ENCODE measurements at places on chromosomes 1 and 21.

- DNase-seq: no peak
Measured at GRCh38 chr1:43952731-43953346, 6.1 kb downstream of the IPO13 start.

DNA sequence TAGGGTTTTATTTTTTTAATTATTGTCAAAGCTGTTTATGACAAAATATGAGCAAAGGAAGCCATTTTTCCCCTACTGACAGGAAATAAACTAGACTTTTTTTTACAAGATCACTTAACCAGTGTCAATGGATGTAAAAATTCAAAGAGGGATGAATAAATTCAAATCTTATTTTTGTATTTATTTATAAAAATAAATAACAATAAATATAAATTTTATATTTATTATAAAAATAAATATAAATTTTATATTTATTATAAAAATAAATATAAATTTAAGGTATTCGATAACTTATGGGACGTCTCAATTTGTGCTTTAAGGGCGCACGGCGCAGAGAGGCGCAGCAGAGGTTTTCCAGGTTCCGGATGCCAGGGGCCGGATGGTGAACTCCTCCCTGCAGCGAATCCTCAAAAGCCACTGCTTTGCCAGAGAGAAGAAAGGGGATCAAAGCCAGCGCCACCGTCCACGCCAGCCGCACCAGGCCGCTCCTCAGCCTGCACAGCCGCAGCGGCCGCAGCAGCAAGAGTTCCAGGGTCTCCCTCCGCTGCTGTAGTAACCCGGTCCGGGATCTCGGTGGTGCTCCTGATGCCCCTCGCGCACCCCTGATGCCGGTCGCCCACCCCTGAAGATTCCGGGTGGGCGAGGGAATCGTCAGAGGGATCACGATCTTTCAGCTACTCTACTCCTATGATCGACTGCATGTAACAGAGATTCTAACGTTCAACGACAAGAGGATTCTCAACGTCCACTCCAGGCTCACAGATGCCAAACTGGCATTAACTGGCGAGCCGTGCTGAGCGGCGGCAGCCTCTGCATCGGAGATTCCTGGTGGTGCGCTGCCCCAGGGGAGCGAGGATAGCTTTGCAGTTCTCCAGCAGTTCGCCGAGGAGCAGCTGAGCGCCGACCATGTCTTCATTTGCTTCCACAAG is 28.5 kb upstream of the RLF start:
- DNase-seq: no peak

GRCh38 chr1:243705585-243705984 is 144.5 kb downstream of the AKT3 start:
- no peak for DNase-seq

DNA sequence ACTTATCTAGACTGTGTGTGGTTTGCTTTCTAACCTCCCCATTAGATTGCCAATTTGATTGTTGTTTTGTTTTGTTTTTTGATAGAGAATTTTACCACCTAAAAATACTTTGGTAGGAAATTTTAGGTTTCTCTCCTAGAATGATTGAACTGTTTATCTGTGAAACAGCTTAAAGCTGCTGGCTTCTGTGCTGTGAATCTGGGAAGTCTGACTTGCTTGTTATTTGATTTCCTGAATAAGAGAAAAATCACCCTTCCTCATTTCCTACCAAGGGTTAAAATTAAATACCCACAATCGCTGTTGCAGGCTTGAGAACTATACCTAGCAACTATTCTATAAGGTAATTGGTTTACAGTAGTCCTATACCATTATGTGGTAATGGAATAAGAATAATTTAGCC is 198.9 kb upstream of the CACYBP start:
- DNase-seq: no peak

GRCh38 chr1:200530623-200531261 is 89.8 kb downstream of the KIF14 start:
- no peak for DNase-seq

DNA sequence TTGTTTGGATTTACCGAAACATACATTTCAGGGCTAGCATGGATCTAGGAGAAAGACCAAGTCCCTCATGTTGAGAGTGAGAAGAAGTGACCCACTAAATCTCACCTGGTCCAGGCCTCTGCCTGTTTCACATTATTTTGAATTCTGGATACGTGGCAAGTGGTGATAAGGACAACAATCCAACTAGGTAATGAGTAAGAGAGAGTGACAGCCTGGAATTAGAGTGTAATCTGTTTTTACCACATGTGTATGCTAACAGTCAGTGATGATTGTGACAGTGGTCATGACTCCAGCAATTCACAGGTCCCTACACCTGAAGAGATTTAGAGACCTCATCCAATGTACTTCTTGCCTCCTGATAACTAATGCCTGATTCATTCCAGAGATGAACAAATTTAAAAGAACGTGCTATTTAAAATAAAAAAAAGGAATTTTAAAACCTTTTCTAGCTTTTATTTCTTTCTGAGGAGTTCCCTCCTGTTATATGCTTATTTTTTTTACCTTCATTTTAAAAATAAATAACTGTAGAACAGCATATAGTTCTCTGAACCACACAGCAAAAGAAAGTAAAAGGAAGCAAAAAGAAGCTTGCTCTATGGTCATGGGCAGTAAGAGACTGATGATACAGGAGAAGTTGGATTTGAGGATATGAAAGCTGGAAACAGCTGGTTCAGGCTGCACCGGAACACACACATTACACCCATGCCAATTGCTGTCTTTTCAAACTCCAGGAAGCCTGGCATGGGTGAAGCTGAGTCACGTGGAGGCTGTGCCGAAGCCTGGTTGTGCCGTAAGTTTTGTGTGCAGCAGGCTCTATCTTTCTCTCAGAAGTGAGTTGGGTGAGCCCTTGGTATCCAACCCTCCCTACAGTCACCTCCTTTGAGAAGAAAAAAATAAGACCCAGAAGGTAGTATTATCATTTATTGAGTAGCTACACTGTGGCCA is 14.7 kb downstream of the C1orf116 start:
- DNase-seq: no peak

GRCh38 chr1:164719676-164720439 is 160.9 kb downstream of the PBX1 start:
- DNase-seq: no peak

- no peak for DNase-seq
Measured at GRCh38 chr1:121518726-121519041, 333.9 kb downstream of the SRGAP2C start.

- no peak for DNase-seq
Measured at GRCh38 chr21:27058673-27059605, 92.1 kb upstream of the ADAMTS5 start.

DNA sequence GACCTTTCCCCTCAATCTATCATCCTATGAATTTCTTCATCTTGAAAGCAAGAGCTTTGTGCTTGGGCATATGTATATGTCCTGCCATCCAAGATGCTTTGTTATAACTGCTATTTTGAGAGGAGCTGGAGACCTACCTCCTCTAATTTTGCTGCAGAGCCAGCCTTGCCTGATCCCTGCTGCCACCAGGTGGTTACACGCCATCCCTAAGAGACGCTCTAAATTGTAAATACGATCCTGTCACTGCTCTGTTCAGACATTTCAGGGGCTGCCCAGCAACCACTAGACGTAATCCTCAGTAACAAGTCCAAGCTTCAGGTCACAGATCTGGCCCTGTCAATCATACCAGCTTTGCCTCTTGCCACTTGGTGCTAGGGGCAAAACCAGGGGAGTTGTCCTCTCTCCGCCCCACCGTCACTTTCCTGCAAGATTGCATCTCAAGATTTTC is 32.9 kb downstream of the GPA33 start:
- no peak for DNase-seq

GRCh38 chr1:89698020-89698560 is 65.2 kb downstream of the LRRC8C start:
- no peak for DNase-seq

DNA sequence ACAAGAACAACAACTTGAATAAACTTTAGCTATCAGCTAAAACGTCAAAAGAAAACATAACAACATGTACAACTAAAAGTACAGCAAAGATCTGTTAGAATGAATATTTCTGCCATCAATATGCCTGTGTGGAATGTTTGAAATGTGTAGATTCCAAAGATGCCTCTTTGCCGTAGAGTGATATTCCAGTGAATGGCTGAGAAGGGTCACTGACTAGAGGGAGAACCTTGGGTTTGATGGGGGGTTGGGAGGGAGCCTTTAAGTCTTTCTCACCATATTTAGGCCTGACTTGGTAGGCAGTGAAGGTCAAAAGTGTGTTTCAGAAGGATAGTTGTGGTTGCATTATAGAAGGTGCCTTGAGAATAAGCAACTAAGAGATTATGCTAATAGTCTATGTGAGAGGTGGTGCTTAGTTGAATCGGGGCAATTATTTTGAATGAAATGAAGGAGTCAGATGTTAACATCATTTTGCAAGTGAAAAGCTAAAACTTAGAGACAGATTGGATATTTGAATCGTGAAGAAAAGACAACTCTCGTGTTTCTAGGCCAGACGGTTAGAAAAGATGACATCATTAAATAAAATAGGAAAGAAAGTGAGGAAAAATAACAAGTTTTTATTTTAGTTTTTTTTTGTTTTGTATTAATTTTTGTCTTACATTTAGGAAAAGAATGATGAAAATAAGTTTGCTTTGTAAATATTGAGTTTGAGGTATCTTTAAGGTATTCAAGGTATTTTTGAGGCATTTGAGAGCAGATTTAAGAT is 53.8 kb downstream of the PLA2G4A start:
- DNase-seq: no peak

DNA sequence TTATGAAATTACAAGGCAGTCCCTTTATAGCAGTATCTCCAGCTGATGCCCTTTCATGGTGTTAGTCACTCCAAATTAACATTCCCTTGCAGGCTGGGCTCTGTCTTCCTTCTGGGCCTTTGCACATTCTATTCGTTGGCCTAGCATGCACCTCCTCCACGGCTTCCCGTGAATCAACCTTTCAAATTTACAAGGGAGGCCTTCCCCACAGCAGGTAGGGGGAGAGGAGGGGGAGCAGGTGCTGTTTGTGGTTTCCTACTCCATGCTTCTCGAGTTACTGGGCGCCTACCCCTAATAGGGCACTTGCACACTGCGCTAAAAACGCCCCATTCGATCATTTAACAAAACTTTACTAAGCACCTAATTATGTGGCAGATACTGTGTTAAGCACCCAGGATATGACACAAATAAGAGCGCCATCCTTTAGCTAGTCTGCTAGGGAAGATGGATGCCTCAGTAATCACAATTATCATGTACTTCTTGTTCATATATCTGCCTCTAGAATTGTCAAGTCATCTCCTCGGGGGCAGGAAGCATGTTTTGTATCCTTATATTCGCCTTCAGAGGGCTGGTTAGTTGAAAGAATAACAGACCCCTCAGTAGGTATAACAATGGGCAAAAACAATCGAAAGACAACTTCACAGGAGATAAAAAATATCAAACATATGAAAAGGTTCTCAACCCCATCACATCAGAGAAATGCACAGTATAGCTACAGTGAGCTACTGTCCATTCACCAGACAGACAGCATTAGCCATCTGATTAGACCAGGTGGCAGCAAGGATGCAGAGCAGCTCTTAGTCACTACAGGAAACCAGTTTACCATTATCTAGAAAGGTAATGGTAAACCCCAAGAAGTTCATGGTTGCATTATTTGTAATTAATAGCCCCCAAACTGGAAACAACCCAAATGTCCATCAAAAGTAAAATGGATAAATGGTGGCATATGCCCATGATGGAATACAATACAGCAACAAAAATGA is 1.7 kb upstream of the ADAR start:
- no peak for DNase-seq

- no peak for DNase-seq
Measured at GRCh38 chr1:2835650-2836159, 34.2 kb upstream of the TTC34 start.

- DNase-seq: peak; percentile 49
Measured at GRCh38 chr1:6108937-6109614, 63.4 kb downstream of the KCNAB2 start.

DNA sequence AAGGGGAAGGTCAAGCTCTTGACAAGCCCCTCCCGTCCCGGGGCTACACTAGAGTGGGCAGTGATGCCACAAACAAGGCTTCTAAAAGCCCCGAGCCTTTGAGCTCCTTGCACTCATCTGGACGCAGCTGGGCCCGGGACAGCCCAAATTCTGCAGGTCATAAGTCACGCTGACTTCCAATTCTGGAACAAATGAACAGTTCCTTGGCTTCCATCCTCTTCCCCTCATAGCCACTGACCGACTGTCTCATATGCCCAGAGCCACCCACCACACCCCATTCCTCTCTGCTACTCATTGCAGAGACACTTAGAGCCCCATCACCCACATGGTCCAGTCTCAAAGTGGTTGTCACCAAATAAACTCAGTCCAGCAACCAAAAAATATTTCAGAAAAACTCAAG is 32.8 kb upstream of the PRELP start:
- peak; percentile 46 for DNase-seq

GRCh38 chr1:25062621-25063255 is 132.7 kb upstream of the RUNX3 start:
- no peak for DNase-seq

DNA sequence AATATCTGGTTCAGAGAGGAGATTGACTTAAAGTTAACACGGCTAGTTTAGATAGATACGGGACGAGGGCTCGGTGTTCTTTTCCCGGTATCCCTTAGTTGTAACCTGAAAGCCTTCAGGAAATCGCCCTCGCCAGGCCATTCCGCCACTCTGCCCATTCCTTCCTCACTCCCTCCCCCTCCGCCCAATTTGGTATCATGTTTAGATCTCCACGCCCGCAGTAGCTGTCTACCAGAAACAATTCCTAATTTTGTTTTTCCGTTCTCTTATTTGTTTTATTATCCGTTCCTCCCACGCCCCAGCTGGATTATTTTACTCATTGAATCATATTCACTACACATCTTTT is 685 bp upstream of the VAMP4 start:
- DNase-seq: no peak

- DNase-seq: no peak
Measured at GRCh38 chr1:246705368-246705767, 18.8 kb upstream of the SCCPDH start.

DNA sequence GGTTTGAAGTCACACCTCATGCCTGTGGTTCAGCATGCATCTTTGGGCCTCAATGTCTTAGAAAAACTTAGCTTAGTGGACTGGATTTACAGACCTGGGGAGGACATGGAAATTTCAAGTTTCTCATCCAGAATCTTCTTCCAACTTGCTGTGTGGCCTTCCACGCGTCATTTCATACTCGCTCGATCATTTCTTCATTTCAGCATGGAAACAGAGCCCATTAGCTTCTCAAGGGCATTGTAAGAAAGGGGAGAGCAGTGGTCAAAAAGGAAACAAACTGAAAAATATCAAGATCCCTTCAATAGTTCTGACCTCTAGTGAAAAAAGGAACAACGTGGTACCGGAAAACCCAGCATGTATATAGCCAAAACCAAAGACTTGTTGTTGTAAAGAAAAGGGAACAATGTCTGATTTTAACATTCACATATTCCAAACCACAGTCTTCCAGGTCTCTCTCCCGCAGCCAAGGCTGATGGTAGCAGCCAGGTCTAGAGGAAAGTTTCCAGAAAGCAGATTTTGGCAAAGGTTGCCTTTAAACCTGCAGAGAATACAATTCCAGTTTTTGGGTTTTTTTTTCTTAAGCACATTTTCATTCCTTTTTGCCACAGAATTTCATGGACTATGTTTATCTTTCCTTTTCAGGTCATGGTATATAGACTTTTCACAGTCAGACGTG is 97.0 kb upstream of the CDC42BPA start:
- no peak for DNase-seq
